ENCODE measurements at places on chromosomes 2 and 18. TPM values are rescaled to one million over a fixed set of nuclear protein-coding genes. Genes with fewer than 3 reads are reported as not detected.

FAM161A gene
- 16.7 TPM for polyA plus RNA-seq

LRRC30 gene
- polyA plus RNA-seq: 0.22 TPM

AKAIN1 gene
- not detected for polyA plus RNA-seq

FRZB gene
- polyA plus RNA-seq: 14.5 TPM

AGFG1 gene
- polyA plus RNA-seq: 90.7 TPM

IL36RN gene
- not detected for polyA plus RNA-seq

ONECUT2 gene
- 0.07 TPM for polyA plus RNA-seq

SERPINB11 gene
- polyA plus RNA-seq: not detected

CCDC74B gene
- 12.4 TPM for polyA plus RNA-seq

KCNK3 gene
- polyA plus RNA-seq: 1.6 TPM

ZNF2 gene
- 10.0 TPM for polyA plus RNA-seq

CPLX4 gene
- polyA plus RNA-seq: 0.18 TPM

CDH2 gene
- polyA plus RNA-seq: 81.3 TPM

NMUR1 gene
- polyA plus RNA-seq: 0.38 TPM

LRPPRC gene
- 115 TPM for polyA plus RNA-seq

PDE6D gene
- 28.2 TPM for polyA plus RNA-seq

PSTPIP2 gene
- polyA plus RNA-seq: 9.8 TPM

ABCB11 gene
- 0.01 TPM for polyA plus RNA-seq

TMEM150A gene
- polyA plus RNA-seq: 35.6 TPM

EVA1A gene
- polyA plus RNA-seq: 16.6 TPM

NEUROD1 gene
- polyA plus RNA-seq: not detected

RAD51AP2 gene
- 0.14 TPM for polyA plus RNA-seq

SPHKAP gene
- 7.6 TPM for polyA plus RNA-seq

ANKAR gene
- polyA plus RNA-seq: 8.0 TPM

PTH2R gene
- polyA plus RNA-seq: 36.6 TPM

SATB2 gene
- polyA plus RNA-seq: 13.9 TPM

PSMA8 gene
- polyA plus RNA-seq: not detected

LINC00305 gene
- 2.3 TPM for polyA plus RNA-seq

GATA6 gene
- polyA plus RNA-seq: 6.8 TPM

STARD6 gene
- polyA plus RNA-seq: 0.20 TPM

MC4R gene
- 0.24 TPM for polyA plus RNA-seq

RBM44 gene
- polyA plus RNA-seq: 0.51 TPM

APLF gene
- 3.9 TPM for polyA plus RNA-seq

GALNT3 gene
- 16.9 TPM for polyA plus RNA-seq

HAUS1 gene
- 52.8 TPM for polyA plus RNA-seq

All from right renal cortex interstitium (tissue), 3 donors.